ENCODE measurements at places on chromosomes 7 and 10.

DNA sequence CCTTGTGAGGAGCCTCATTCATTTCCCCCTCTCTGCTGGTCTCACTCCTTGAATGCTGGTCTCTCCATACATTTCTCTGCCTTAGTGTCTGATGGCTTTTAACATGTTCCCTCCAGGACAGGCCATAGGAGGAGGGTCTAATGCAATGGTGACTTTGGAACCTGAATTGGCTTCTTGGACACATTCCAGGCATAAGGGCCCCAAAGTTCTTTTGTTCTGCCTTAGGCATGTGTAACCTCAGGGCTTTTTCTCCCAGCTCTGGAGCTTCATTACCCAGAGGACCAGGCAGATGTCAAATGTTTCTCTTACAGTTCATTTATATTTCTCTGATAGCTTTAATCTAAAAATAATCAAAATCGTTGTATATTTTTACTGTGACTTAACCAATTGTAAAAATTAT lies 162.6 kb downstream of the SDK1 start:
- no peak for DNase-seq

- DNase-seq = no peak
Observed at GRCh38 chr7:147833557-147833956, 757.0 kb upstream of the C7orf33 start.

DNA sequence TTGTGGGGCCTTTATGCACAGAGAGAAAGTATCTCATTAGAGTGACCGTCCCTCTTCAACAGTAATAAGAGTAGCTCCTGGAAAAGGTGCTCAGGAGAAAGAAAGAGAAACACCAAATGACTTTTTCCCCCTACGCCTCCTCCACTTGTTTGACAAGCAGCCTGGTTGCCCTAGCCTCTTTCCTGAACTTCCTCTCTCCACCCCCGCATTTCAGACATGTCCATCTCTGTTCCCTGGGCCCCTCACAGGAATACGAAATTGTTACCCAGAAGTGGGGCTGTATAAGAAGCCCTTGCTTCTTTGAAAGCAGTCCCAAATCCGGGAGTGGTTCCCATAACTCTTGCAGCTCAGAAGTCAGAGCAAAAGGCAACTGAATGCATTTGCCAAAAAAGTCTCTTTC lies 119.6 kb upstream of the ADO start:
- no peak for DNase-seq

DNA sequence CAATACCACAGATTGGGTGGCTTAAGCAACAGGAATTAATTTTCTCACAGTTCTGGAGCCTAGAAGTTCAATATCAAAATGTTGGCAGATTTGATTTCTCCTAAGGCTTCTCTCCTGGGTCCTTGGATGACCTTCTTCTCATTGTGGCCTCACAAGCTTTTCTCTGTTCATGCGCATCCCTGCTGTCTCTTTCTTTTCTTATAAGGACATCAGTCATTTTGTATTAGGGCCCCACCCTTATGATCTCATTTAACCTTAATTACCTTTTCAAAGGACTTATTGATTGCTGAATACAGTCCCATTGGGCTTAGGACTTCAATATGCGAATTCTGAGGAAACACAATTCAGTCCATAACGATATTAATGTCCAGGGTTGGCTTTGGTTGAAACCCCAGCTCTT lies 285.4 kb downstream of the HDAC9 start:
- DNase-seq = no peak

DNA sequence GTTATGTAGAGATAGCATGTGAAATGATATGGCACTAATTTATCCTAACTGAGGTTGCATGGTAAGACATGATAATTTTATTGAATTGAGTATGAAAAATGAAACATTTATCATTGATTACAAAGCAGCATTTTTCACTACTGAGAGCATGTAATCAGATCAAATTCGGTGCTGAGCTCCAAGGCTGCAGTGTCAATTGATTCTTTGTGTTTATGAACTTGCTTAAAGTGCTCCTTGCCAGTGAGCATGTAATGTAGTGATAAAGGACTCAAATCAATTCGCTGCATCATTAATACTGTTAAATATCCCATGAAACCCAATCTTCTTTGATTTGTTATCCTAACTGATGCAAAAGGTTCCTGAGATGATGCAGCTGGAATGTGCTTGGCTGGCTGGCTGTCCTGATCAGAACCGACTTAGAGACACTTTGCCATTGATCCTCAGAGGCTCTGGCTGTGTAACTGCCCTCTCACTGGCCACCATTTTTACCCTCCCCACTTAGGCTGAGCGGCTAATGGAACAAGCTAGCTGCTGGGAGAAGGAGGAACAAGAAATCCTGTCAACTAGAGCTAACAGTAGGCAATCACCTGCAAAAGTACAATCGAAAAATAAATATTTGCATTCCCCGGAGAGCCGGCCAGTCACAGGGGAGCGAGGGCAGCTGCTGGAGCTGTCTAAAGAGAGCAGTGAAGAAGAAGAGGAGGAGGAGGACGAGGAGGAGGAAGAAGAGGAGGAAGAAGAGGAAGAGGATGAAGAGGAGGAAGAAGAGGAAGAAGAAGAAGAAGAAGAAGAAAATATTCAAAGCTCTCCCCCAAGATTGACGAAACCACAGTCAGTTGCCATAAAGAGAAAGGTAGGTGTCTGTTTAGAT lies 89.8 kb upstream of the SAMD8 start:
- DNase-seq = no peak

DNA sequence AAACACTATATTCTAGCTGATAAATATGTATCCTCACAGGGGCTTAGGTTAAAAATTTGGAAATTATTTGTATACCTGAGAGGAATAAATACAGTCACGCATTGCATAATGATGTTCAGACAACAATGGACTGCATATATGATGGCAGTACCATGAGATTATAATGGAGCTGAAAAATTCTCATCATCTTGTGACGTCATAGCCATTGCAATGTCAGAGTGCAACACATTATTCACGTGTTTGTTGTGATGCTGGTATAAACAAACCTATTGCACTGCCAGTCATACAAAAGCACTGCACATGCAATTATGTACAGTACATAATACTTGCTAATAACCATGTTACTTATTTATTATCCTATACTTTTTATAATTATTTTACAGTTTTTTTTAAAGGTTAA lies 31.4 kb downstream of the STEAP1B start:
- DNase-seq = no peak

- no peak for DNase-seq
Observed at GRCh38 chr7:1564603-1565022, 5.2 kb downstream of the PSMG3 start.

DNA sequence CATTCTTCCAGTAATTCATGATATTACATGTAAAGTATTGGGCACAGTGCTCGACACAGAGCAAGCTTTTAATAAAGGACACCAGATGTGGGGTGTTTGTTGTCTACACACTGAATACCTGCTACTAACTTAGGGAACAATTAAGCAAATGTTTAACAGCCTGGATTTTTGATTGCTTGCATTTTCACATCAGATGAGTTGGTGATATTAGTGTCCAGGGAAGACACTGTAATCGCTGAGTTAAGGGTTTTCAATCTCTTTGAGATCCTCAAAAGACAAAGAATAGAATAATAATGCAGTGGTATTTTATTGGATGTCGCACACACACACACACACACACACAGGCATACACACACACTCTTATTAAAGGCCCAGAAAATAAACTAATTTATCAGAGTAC lies 79.1 kb downstream of the VIM start:
- no peak for DNase-seq

- no peak for DNase-seq
Observed at GRCh38 chr10:18501629-18502028, 149.8 kb downstream of the NSUN6 start.

DNA sequence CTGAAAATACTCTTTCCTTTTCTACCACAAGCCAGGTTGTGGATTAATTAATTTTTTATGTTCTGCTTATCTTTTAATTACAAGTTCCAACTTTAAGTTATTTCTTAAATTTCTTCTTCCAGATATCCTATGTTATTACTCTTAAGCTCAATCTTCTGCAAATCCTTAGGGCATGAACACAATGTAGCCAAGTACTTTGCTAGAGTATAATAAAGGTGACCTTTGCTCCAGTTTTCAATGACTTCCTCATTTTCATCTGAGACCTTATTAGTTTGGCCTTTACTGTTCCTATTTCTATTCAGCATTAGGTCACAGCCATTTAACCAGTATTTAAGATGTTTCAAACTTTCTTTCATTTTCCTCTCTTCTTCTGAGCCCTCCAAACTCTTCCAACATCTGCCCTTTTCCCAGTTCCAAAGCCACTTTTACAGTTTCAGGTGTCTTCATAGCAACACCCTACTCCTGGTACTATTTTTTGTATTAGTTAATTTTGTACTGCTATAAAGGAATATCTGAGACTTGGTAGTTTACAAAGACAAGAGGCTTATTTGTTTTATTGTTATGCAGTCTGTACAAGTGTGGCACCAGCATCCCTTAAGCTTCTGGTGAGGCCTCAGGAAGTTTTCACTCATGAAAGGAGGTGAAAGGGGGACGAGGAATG lies 886.2 kb upstream of the GHITM start:
- no peak for DNase-seq

GRCh38 chr7:55066938-55067337 lies 48.1 kb downstream of the EGFR start:
- DNase-seq = no peak

GRCh38 chr7:157486007-157486755 lies 149.4 kb downstream of the DNAJB6 start:
- no peak for DNase-seq

DNA sequence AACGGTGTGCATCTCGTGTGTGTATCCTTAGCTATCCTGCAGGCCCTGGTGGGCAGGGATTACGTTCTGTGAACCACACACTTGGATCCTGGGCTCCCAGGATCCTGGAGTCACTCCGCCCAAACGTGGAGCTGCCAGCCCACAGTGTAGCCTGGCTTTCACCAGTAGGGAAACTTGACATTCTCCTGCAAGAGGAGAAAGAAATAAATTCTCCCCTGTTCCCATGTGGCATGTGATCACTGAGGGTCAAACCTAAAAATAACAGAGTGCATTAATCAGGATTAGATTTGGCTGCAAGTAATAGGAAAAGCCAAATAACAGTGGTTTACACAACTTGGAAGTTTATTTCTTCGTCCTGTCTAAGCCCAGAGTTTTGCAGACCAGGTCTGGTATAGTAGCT lies 32.3 kb downstream of the PALD1 start:
- DNase-seq = no peak

DNA sequence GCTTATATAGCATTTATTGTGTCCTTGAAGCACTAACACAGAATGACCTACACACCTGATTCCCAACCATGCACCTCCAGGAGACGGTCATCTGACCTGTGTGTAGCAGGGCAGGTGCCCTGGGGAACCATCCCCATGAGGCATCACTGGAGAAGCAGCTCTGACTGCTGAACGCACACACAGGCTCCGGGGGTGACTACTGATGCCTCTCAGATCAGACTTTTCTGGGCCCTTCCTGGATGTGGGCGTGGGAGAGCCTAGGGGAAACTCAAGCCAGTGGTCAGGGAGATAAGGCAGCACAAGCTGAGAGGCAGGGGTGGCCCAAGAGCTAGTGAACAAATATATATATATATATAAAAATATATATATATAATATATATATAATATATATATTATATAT lies 37.6 kb downstream of the CPXM2 start:
- no peak for DNase-seq

DNA sequence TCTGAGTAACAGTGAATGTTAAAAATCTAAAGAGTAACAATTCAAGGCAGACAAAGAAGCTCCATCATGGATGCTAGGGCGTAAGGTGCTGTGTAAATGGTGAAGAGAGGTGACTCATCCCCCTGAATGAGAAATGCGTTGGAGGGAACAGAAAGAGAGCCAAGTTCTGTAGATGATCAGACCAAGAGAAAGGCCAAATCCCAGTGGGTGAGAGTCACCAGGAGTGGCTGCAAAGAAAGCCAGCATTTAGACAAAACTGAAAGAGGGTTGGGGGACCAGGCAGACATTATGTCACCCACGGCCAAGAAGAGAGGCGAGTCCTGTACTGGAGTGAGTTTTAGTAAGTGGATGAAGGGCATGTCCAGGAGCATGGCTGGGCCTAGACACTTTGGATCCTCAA lies 153.1 kb downstream of the TRIL start:
- DNase-seq = no peak

- DNase-seq = no peak
Observed at GRCh38 chr7:108613949-108614381, 44.3 kb downstream of the DNAJB9 start.

- DNase-seq = no peak
Observed at GRCh38 chr7:47941136-47941844, 7.0 kb downstream of the PKD1L1 start.

GRCh38 chr7:30028749-30029635 lies 780 bp downstream of the PLEKHA8 start:
- peak; percentile 74 for DNase-seq

- DNase-seq = no peak
Observed at GRCh38 chr7:14875941-14876587, 26.5 kb downstream of the DGKB start.

- no peak for DNase-seq
Observed at GRCh38 chr10:89992575-89992974, 291.2 kb downstream of the KIF20B start.

DNA sequence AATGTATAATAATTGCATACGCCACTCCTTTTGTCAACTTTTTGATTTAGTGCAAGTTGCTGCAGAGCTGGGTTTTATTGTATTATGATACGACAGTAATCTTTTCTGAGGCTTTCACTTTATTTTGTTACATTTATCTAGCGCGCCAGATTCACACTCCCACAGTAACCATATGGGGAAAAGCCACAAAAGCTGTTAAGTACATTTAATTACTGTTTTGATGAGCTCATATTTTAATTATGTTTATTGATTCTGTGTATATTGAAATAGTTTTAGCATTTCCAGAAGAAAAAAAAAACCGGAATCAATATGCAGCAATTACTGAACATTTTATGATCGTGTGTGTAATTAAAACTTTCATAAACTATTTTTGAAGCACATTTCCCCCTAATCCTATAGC lies 118.5 kb downstream of the RAB11FIP2 start:
- DNase-seq = no peak

GRCh38 chr7:135169141-135169963 lies 1.2 kb downstream of the CYREN start:
- no peak for DNase-seq

GRCh38 chr10:19825700-19826099 lies 9.5 kb downstream of the PLXDC2 start:
- DNase-seq = no peak

DNA sequence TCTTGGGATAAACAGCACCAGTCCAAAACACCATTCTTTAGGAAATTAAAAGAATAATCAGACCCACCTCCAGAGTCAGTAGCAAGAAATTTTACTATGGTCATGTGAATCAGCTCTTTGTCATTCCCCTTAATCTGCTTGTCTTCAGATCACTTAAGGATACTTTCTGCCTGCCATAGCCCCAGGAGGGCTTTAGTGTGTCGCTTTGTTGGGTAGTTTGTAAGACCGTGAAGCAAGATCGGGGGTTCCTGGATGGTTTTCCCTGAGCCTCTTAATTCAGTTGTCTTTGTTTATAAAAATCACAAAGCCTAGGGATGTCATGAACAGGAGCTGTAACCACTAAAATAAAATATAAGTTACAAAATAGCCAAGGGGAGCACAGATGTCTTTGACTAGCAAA lies 223.6 kb downstream of the RELN start:
- DNase-seq = no peak

DNA sequence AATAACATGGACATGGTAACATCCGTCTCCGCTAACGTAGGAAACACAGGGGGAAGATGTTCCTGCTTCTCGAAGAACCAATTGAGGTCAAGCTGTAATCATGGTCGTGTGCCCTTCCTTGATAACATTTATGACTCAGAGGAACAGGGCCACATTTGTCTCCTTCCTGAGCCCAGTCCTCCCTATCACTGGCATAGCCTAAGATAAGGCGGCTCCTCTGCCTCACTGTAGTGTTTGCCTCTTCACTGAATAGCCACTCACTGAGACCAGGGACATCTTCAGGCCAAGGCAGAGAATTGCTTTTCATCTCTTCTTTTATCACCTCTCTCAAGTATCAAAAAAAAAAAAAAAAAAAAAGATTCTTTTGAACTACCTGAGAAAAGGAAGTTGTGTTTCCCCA lies 5.4 kb upstream of the GRM8 start:
- DNase-seq = no peak
